ENCODE measurements at places on chromosomes 4 and X.
A peak's percentile ranks its signal among the peaks of the same experiment; 100 is the strongest.

DNA sequence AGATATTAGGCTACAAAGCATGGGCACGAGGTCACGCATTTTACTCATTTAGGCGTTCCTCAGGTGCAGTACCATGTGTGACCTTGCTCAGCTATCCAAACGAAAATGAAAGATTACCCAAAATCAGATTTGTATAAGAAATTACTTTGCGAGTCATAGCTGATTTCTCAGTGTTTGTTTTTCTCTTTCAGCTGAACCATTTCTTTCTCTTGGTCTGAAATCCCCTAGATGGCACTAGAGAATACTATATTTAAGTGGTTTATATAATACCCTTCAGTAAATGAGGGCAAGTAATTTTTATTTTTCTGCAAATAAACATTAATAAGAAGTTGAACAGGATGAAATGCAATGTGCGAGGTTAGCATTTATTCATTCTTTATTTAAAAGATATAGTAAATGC is 496.6 kb downstream of the STIM2 start:
- DNase-seq, result peak; percentile 2

- peak; percentile 58 for DNase-seq
Observed at GRCh38 chr4:66160606-66161005, 490.3 kb upstream of the EPHA5 start.

GRCh38 chr4:81257021-81257420 is 42.0 kb upstream of the PRKG2 start:
- peak; percentile 78 for DNase-seq

DNA sequence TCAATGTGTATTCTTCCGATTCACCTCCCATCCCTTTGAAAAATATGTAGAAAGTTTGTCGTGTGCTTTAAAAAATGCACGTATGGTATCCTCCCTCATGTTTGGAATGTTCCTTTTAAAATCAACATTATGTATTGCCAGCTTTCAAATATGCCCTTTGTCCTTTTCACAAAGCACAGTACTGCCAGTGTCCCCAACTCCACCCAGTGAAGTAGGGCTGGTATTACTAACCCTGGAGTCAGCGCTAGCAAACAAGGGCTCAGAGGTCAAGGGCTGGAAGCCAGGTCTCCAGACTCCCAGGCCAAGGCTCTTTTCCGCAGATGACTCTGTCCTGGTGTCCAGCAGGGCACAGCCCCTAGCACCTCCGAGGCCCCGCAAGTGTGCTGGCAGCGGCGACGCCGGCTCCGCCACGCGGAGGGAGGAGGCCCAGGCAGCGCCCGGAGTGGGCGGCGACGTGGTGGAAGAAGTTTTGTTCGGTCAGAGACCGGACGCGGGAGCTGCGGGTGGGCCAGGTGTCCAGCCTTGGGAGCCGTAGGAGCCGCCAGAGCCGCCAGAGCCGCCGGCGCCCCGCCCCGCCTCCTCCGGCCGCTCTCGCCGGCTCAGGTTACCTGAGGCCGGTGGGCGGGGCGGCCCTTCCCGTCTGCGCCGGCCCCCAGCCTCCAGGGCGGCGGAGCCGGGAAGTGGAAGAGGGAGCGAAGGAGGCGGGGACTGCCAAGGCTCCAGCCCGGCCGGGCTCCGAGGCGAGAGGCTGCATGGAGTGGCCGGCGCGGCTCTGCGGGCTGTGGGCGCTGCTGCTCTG is at the start of gene IL13RA1:
IL13RA1 (plus strand) TSS at position 720 of the 799 bp plus-strand sequence; CDS start at position 753, 33 bp downstream.
- peak; percentile 82 for DNase-seq

DNA sequence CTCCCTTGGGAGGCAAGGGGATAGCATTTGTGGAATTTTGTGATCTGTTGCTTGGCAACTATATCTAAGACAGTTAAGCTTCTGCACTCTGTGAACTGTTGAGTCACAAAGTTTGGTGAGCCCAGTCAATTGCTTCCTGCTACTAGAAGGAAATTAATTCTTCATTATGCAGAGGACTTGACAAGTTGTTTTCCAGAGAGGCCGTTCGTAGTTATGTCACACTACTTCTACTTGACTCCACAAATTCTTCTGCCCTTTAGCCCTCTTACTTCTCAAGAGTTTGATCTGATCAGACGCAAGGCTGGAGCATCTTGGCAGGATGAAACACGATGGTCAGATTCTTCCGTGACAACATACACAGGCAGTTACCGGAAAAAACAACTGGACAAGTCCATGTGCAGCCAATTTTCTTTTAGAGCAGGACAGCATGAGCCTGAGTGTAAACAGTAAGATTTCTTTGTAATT is at the start of gene C4orf51:
C4orf51 (plus strand) TSS at position 156 of the 465 bp plus-strand sequence; CDS start at position 214, 58 bp downstream.
- peak; percentile 55 for DNase-seq

DNA sequence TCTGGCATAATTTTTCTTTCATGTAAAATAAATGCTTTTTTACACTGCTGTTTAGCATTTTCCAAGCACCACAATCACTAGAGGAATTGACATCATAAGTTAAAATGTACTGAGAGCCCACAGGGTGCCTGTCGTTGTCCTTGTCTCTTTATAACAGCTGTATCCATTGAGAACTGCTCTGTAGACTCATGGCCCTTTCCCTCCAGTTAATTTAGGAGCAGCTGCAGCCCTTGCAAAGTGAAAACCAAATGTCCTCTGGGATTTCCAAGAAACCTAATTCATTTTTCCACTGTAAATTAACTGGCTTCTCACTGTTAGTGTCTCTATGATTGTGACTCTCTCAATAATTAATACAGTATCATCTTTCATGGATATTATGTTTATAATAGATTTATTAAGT is 185.9 kb downstream of the SLC4A4 start:
- no peak for DNase-seq

DNA sequence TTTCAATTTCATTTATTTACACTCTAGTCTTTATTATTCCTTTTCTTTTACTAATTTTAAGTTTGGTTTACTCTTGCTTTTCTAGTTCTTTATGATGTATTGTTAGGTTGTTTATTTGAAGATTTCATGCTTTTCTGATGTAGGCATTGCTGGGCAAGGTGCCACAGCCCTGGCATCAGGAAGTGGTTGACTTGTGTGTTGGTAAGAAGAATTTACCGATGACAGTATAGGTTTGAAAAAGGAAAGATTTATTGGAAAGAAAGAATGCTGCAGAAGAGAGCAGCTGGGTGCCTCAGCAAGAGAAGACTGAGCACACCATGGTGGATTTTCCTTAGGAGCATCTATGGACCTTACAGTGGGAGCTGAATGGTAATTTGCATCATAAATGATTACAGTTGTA is 153.2 kb downstream of the KLF8 start:
- no peak for DNase-seq

- no peak for DNase-seq
Observed at GRCh38 chrX:134684956-134685355, 26.7 kb upstream of the PLAC1 start.

DNA sequence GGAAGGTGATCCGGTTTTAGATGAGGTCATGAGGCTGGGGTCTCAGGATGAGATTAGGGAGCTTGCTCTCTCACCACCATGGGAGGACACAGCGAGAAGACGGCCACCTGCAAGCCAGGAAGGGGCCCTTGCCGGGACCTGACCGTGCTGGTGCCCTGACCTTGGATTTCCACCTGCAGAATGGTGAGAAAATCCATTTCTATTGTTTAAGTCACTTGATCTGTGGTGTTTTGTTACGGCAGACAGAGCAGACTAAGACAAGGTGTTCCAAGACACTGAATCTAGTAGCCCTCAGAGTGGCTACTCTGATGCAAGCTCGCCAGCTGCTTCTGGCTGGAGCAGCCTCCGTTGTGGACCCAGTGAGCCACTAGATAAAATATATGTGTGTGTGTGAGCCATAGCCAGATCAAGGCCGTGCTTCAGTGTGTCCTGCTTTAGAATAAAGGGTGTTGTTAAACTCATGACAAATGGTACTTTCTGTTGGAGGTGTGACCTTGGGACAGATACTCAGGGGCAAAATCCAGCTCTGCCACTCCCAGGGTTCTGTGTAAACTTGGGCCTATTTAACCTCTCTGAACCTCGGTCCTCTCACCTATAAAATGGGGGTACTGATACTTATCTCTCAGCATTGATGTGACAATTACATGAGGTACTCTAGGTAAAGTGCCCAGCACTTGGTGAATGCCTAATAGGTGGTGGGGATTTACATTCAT is 67.9 kb upstream of the STX18 start:
- DNase-seq, result no peak

DNA sequence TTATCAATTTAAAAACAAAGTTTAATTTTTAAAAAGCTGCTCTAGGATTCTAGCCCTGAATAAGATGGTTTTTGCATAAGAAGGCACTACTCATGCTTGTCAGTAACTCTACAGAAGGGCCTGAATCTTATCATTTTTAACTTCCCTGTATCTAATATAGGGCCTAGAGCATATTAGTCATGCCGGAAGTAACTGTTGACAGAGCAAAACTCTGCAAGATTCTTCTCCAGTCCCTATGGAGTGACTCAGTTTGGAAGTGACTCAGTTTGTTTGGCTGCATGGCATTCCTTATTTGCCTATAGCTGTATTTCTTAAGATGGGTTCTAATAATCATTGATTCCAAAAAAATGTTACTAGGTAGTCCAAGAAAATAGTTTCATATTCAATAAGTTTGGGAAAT is 431.8 kb upstream of the HTR2C start:
- peak; percentile 50 for DNase-seq

DNA sequence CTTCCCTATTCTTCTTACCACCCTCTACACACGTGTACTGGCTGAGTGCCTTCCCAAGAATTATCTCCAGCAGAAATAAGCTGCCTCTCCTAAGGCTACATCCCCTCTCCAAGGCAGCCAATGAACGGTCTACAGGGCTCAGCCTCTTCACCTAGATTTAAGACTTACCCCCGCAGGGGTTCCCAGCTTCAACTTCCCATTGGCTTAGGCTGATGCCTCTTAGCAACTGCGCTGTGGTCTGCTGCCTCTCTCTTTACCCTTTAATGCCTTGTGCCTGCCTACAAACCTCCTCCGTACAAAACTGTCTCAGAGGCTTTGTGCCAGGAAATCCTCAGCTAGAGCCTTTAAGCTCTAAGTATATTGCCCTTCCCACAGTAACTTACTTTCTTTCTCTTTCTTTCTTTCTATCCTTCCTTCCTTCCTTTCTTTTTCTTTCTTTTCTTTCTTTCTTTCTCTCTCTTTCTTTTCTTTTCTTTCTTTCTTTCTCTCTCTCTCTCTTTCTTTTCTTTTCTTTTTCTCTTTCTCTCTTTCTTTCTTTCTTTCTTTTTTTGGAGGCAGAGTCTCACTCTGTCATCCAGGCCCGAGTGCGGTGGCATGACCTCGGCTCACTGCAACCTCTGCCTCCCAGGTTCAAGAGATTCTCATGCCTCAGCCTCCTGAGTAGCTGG is 15.1 kb upstream of the PIGA start:
- no peak for DNase-seq

DNA sequence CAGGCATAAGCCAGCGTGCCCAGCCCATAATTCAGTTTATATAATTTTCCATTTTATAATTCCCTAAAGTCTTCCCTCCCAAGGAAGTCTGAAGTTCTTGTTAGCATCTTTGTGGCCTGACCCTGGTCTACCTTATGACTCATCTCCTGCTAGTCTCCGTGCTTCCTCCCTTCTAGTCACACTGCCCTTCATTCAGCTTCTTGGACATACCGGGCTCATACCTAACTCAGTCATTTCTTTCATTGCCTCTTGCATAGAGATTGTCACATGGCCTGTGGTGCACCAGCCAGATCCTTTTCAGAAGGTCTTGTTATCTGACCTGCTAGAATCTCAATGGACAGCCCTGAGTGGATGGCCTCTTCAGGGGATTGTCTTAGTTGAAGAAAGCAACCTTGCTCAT is 22.8 kb upstream of the MAML3 start:
- no peak for DNase-seq

GRCh38 chr4:97073194-97073593 is 1070.1 kb downstream of the STPG2 start:
- DNase-seq, result no peak

DNA sequence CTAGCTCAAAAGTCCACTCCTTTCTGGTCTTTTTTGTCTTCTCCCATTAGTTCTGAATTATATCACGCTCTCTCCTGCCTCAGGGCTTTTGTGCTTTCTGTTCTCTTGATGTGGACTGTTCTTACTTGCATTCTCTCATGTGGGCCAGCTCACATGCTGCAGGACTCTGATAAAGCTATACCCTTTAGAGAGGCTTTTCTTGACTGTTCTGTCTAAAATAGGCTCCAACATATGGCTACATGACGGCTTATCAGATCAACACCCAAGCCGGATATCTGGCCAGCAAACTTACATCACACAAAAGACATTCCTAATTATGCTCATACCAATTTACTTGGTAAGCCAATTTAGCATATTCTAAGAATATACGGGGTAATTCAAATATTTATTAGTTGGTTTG is 1494.5 kb downstream of the TECRL start:
- DNase-seq, result no peak

- no peak for DNase-seq
Observed at GRCh38 chrX:119089619-119090018, 16.8 kb downstream of the CT47C1 start.

- DNase-seq, result no peak
Observed at GRCh38 chr4:167883266-167883665, 209.1 kb upstream of the ANXA10 start.

- no peak for DNase-seq
Observed at GRCh38 chr4:96227515-96227914, 387.6 kb downstream of the PDHA2 start.

- no peak for DNase-seq
Observed at GRCh38 chr4:52019936-52020657, at the start of gene LRRC66. Gene LRRC66, minus strand, starts transcription at chr4:52020363. Its CDS starts 2,750 bp downstream, at chr4:52017613.

DNA sequence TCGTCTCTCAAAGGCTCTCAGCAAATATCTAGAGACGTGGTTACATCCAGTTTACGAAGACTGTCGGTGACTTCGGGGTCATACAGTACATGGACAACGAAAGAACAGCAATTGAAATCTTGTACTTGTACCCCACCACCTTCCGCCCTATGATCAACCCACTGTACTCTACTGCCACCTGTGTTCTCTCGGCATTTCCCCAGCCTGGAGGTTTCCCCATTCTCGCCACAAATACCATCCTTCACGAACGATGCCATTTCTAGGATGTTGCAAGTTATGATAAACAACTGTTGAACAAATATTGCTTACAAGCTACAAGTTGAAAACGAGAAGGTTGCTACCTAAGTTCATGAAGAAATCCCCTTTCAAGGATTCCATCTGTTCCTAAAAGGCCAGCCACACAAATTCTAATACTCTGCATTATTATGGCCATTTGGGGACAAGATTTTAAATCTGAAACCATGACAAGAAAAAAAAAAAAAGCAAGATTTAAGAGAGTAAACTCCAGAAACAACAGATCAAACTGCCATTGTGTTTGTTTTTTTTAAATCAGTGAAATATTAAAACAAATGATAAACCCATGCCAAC is 1.6 kb downstream of the APBB2 start:
- DNase-seq, result peak; percentile 63

DNA sequence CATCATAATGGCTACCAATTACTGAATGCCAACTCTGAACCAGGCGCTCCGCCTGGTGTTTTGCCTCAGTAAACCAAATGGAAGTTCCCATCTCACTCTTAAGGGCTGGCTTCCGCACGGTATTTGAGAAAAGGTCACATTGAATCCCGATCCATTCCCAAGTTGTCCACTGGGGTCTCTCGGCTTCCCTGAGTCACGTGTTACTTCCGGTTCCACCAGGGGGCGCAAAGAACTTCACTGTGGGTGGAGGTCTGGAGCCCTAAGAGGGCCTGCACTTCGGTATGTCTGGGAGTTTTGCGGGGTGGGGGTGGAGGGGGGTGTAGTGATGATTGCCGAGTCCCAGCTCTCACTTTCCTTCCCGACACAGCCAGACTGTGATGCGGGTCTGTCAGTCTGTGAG is 13.4 kb upstream of the NHS start:
- DNase-seq, result no peak

All from fibroblast of skin of scalp (primary cell).